NCI-H2227 treated with DMSO at 0.1 percent for 48 hours (cell line): ENCODE measurements at places on chromosomes 11 and 22.
A peak's percentile ranks its signal among the peaks of the same experiment; 100 is the strongest.

GRCh38 chr22:43530349-43531201 is 118.8 kb downstream of the MPPED1 start:
- no peak for DNase-seq

GRCh38 chr11:33531743-33532181 is 168.9 kb downstream of the C11orf91 start:
- DNase-seq, result no peak

DNA sequence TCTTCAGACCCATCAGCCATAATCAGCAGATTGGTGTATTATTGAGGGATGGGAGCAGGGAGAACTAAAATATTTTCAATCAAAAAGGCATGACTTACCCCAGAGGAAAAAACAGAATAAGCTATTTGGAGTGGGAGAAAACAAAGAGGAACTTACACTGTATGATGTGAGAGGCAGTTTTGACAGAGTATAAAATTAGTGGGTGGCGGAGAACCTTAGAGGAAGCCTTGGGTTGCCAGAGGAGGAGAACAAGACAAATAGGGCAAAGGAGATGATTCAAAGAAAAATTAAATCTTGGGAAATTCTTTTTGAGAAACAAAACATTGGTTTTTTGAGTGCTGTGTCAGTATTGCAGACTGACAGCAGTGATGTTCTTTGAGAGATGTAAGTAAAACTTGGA is 285.0 kb downstream of the C11orf87 start:
- no peak for DNase-seq

GRCh38 chr11:6693342-6694228 is 10.4 kb upstream of the MRPL17 start:
- no peak for DNase-seq

- peak; percentile 47 for DNase-seq
Measured at GRCh38 chr11:110092111-110092514, 1.1 kb upstream of the ZC3H12C start.

GRCh38 chr11:31607914-31608313 is 98.3 kb downstream of the ELP4 start:
- DNase-seq, result no peak

DNA sequence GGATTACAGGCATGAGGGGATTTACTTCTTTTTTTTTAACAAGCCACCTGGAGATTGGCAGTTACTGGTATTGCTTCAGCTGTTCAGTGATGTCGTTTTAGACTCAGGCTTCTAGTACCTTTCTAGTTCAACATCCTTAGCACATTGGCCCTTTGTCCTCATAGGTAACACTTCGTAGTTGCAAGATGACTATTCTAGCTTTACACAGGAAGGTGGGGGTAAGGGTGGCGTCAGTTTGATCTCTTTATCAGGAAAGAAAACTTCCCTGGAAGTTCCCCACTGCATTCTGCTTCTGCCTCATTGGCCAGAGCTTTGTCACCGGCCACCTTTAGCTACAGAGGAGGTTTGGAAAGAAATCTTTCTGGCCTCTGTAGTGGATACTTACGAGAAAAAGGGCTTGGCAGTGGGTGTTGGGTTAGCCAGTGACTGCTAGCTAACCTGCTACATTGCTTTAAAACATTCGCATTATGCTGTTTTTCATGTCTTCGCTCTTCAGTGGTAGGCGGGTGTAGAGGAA is 40.7 kb downstream of the SFI1 start:
- DNase-seq, result no peak

GRCh38 chr22:39994566-39995392 is at the start of gene FAM83F:
Gene FAM83F (plus strand): TSS chr22:39994954. CDS start chr22:39995043, 89 bp downstream.
- DNase-seq, result no peak

DNA sequence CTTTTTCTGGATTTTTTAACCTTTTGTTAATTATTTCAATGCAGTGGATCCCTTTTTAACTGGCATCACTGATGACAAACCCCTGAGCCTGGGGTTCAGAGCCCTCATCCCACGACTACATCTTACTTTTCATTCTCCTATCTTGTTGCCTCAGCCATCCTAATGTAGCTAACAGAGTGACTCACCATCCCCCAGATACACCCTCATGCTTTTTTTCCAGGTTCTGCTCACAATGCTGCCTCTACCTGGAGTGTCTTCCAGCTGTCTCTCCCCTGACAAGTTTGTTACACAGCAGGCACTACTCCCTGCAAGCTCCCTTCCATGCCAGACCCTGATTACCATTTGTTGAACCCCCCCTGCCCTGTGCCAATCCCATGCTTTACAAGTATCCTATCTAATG is 135.4 kb downstream of the NCAM1 start:
- no peak for DNase-seq

GRCh38 chr11:110453684-110454354 is 24.1 kb downstream of the FDX1 start:
- DNase-seq, result no peak

DNA sequence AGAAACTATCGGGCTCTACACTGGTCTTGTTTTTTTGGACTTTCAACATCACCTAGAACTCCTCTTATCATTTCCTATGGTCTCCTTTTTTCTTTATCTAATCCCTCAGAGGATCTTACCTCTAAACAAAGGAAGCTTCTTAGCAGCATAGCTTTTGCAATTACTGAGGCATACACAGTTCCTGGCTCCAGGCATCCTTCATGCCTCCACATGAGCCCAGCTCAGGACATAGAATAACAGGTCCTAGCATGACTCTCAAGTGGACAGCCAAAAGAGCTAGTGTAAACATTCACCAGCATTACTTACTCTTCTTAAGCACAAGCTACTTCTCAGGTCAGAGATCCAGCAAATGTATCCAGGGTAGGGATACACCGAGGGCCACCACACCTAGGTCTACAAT is 17.1 kb downstream of the CFAP300 start:
- DNase-seq, result no peak

DNA sequence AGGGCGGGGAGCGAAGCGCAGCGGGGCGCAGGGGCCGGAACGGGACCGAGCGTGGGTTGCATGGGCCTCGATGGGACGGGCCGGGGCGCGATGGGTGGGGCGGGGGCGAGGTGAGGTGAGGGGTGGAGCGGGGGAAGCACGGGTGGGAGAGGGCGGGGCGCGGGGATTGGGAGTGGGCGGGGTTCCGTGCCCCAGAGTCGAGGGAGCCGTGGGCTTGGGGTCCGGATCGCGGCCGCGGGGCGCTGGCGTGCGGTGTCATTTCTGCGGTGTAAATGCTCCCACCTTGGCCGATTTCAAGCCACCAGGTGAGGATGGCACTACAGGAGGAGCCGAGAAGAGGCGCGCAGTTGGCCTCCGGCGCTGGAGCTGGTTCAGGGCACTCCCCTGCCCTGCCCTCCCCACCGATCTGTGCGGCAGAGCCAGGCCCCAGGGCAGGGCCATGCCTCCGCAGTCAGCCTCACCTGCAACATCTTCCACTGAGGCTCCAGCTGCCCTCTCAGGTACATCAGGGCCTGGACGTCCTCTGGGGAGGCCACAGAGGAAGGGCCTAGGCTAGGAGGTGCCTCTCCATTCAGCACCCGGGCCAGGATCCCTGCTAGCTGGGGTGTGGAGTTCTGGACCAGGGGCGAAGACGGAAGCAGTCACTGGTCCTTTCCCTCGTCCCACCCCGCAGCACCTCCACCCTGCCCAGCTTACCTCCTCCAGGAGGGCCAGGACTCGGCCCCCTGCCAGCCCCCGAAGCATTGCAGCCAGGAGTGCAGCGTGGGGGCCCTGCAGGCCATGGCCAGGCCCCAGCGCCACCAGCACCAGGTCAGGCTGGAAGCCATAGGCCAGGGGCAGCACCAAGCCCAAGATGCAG is 620 bp upstream of the TUBGCP6 start:
- DNase-seq, result no peak

- no peak for DNase-seq
Measured at GRCh38 chr11:134562941-134563471, 151.0 kb upstream of the B3GAT1 start.

GRCh38 chr22:27609451-27609888 is 192.1 kb downstream of the MN1 start:
- DNase-seq, result no peak

GRCh38 chr11:24623121-24623520 is 126.3 kb downstream of the LUZP2 start:
- no peak for DNase-seq

- no peak for DNase-seq
Measured at GRCh38 chr11:9990221-9990973, 303.6 kb downstream of the SBF2 start.

DNA sequence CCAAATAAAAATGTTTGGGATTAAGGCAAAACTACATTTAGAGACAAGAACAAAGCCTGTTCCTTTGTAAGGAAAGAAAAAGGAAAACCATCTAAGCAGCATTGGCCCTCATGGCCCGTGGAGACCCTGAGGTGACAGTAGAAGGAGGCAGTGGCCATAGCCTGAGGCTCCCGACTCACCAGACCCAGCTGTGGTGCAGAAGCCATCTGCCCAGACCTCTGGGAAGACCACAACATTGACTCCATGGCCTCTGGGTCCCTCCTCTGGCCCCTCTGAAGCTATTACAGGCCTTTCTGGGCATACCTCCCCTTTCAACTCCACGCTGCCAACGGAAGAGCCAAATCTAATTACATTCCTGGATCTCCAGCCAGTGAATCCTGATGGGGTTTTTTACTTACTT is 6.4 kb downstream of the PRAME start:
- DNase-seq, result no peak

DNA sequence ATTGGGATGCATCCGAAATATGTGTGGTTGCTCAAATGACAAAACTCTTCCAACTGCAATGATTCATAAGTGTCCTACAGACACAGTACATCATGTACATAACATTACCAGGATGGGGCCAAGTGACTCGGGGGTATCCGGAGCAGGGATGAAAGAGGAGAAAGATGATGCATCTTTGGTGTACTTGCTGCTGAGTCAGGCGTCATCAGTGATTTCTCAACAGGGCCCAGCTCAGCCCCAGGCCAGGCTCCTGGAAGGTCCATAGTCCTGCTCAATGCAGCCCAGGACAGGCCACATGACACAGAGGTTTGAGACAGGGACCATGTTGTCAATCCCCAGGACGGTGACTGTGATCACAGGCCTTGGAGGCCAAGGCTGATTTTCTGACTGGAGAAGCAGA is 59.3 kb downstream of the GGTLC2 start:
- DNase-seq, result no peak

GRCh38 chr11:534396-535209 is 773 bp downstream of the HRAS start:
- peak; percentile 17 for DNase-seq

- no peak for DNase-seq
Measured at GRCh38 chr11:102253020-102253715, 64.1 kb upstream of the BIRC3 start.

DNA sequence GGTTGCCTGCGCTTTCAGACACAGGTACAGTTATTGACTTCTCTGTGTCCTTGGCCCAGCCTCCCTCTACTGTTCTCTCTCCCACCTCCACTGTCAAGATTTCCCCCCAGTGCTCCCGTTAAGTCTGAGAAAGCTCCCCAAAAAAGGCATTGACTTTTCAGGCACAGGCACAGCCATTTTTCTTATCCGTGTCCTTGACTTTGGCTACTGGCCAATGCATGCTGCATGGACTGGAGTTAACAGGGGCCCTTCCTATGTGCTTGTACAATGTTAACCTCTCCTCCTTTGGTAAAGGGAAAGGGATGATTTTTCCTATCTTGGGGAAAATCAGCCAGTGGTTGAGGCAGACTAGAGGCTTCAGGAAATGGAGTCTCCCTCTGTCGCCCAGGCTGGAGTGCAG is 4.3 kb downstream of the APOL5 start:
- no peak for DNase-seq

DNA sequence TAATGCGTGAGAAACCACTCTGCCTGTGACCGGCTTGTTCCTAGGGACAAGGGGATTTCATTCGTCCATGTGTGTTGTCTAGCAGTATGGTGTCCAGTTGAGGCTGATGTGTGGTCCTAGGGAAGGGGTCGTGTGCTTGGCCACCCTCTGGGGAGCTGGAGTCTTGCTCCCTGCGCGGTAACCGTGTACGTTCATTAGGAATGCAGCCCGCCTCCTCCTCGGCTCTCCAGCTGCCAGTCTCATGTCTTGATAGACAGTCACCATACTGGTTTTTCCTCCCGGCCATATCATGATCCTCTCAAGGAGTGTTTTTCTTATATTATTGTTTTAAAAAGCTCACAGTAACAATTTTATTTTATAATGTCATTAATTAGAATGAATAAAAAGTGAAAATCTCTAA is 5.9 kb downstream of the CTTN start:
- DNase-seq, result no peak

GRCh38 chr11:65672180-65672860 is 9.6 kb upstream of the RELA start:
- no peak for DNase-seq

- no peak for DNase-seq
Measured at GRCh38 chr11:56852131-56852530, 103.6 kb upstream of the OR9G4 start.
